ENCODE measurements at places on chromosomes 11 and 22.

- no peak for DNase-seq
Observed at GRCh38 chr11:110833033-110833484, 120.8 kb upstream of the ARHGAP20 start.

GRCh38 chr11:11940551-11940950 lies 67.9 kb downstream of the DKK3 start:
- DNase-seq = peak; percentile 55

DNA sequence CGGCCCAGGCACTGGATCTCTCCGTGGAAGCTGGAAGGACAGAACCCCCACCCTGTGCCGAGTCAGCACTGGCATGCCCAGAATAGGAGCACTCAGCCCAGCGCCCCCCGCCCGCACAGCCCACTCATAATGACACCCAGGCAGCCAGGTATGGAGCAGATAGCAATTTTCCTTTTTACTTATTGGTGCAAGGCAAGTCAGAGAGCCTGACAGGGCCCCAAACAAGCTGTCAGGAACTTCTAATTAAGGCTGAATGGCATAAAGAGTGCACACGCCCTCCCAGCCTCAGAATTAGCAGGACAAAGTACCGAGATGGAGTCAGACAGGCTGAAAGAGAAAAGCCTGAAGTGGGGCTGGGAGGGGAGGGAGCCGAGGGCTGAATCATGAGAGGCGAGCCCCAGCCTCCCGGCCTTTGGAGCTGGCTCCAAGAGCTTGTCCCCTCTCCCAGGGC lies 76.9 kb downstream of the DSCAML1 start:
- no peak for DNase-seq

- DNase-seq = no peak
Observed at GRCh38 chr11:128407962-128408361, 179.4 kb downstream of the ETS1 start.

- DNase-seq = no peak
Observed at GRCh38 chr11:29255401-29255800, 761.4 kb downstream of the KCNA4 start.

GRCh38 chr11:133383201-133383600 lies 149.1 kb downstream of the OPCML start:
- no peak for DNase-seq

DNA sequence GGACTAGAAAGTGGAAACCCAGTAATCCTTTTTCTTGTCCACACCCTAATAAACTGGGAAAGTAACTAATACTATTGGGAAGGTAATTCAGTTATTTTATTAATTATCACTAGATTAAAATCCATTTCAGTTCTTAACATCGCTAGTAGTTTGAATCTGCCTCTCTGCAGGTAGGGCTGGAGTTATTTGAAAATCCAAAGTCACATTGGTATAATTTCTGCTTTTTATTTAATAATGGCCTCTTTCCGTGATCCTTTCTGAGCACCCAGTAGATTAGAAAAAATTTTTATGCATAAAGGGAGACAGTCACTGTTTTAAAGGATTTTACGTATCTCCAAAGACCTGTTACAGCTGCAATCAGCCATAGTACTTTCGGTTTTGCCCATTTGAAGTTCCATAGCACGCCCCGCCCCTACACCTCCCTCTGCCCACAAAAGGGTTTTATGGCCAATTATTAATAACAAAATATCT lies 605 bp upstream of the COPB1 start:
- peak; percentile 36 for DNase-seq

- DNase-seq = peak; percentile 70
Observed at GRCh38 chr11:28922386-28922981, 814.3 kb downstream of the METTL15 start.

DNA sequence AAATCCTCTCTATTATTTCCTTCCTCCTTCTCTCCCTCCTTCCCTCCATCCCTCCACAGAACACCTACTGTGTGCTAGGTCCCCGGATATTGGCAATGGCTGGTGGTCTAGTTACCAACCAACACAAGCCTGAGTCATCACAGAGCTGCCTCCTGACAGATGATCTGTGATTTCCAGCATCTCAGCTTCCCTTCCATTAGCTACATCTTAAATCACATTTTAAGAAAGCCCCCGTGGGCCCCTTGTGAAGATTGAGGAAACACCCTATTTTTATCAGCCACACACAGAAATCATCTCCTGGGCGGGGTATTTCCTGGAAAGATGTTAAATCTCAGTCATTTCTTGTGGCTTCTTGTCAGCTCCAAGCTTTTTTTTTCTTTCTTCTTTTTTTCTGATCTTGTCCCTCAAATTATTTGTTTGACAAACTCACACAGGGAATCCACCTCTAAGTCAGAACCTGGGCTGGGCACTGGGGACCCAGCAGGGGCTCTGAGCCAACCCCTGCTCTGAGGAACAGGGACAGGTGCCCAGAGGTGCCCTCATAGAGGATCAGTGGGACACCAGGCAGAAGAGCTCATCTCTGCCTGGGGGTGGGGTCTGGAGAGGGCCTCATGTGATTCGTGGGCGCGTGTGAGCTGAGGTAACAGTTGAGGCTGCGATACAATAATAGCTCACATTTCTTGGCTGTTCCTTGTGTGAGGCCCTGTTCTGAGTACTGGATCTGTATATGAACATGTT lies 42.4 kb downstream of the CACNA1I start:
- no peak for DNase-seq
